ENCODE measurements at places on chromosomes 3 and 15.

DNA sequence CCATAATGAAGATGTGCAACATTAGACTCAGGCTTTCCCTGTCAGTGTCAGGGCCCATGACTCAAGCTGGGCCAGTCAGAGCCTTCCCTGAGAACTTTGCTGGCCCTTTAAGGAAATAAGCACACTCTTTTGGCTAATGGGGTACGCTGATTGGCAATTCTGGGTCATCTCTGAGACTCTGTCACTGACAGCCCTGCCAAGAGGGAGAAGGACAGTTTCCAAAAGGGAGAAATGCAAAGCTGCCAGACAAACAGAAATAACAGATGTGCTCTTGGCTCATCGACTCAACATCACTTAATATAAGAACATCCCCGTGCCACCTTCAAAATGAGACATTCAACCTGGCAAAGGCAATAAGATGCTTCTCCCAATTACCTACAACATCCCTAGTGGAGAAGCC lies 491.9 kb upstream of the PROK2 start:
- no peak for DNase-seq

- peak; percentile 10 for DNase-seq
These were observed 25.7 kb downstream of the ECT2 start for GRCh38 chr3:172776049-172776717.

DNA sequence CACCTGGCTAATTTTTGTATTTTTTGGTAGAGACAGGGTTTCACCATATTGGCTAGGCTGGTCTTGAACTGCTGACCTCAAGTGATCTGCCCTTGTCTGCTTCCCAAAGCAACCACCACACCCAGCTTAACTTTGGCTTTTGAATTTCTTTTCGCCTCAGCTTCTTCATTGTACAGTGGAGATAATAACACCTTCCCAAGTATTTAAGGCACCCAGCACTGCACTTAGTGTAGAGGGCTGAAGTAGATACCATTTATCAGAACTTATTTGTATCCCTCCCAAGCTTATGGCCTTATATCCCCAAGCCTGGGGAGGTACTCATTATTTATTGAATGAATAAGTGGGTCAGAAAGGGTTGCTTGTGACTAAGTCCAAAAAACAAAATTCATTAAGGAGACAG lies 2.3 kb downstream of the SQOR start:
- no peak for DNase-seq

- DNase-seq: peak; percentile 94
These were observed 207.1 kb downstream of the GBE1 start for GRCh38 chr3:81554388-81554787.

DNA sequence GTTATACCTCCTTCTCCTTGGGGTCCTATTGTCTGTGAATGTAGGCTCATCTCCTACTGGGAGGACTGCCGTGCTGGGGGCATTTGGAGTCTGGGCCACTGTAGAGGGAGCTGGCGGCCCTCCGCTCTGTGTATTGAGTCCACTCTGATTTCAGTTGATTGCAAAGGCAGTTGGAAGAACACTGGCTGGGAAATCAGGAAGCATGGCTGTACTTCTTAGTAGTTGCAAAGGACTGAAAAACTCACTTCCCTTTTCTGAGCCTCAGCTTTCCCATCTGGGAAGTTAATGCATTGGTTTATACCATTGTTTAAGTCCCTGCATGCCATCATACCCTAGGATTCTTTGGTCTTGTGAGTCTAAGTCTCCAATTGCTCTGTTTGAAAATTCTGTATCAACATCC lies 46.7 kb downstream of the TMED3 start:
- no peak for DNase-seq

GRCh38 chr15:43958861-43959330 lies 132.1 kb downstream of the WDR76 start:
- DNase-seq: peak; percentile 88

- DNase-seq: peak; percentile 69
These were observed 183.3 kb upstream of the ZBTB20 start for GRCh38 chr3:115330430-115330829.

DNA sequence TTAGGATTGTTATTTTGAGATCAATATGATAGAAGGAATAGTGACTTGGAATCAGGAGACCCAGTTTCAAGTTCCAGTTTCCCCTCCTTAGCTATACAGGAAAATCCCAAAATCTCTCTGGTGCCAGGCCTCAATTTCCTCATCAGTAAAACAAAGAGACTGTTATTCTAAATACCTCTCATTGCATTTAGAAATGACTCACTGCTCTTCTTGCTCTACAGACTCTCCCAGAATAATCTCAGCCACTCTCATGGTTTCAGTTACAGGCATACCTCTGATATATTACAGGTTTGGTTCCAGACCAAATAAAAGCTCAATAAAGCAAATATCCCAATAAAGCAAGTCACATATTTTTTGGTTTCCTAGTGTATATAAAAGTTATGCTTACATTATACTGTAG lies 28.3 kb downstream of the IMPG2 start:
- DNase-seq: no peak

DNA sequence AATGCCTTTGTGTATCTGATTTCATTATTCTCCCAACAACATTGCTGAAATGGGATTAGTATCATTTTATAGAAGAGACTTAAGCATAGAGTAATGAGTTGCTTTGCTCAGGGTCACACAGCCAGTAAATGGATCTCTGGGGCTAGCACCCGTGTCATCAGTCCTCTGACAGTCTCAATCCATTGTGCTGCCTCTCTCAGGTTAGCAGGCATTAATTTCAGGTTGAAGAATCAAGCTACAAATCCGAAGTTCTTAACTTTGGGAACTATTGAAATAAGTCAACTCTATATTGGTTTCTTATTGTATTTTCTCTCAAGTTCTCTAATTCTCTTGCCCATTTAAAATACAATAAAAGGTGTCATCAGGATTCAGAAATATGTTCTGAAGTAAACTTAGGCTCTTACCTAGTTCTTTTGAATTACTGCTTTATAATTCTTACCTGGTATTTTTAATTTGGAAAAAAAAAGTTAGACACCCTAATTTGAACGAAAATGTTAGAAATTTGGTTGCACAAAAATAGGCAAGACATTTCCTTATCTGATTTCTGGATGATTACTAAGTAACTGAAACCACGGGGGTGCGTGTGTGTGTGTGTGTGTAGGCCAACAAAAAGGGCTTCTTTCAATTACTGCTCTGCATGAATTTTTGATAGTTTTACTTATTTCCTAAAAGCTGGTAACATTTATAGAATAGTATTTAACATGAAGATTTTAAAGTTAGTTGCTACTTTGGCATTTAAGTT lies 189.8 kb downstream of the MBNL1 start:
- peak; percentile 36 for DNase-seq

DNA sequence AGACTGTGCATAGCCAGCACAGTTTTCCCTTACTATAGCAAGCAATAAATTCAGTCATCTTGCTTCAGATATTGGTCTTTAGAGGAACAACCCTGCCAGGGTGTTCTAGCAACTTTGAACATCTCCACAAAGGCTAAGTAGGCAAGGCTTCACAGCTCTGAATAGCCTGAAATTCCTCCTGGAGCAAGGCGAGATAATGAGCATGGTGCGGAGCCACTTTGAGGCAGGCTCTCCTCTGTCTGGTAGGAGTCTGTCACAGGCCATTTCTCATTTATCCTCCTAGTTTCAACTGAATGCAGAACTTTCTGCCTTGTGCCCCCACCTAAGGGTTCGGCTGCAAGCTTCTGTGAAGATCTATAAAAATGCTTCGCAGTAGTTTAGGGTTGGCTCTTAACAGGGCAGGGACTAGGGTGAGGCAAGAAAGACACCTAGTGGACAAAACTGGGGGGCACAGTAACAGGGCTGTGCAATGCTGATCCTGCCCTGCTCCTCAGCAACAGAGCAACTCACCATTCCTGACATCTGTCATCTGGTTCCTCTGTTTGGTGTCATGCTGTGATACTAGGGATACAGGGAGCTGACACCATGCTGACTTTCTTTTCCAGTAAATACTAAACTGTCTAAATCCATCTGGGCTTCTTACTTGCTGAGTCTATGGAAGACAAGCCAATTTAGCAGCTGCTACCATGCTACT lies 16.6 kb upstream of the EHHADH start:
- DNase-seq: peak; percentile 55

DNA sequence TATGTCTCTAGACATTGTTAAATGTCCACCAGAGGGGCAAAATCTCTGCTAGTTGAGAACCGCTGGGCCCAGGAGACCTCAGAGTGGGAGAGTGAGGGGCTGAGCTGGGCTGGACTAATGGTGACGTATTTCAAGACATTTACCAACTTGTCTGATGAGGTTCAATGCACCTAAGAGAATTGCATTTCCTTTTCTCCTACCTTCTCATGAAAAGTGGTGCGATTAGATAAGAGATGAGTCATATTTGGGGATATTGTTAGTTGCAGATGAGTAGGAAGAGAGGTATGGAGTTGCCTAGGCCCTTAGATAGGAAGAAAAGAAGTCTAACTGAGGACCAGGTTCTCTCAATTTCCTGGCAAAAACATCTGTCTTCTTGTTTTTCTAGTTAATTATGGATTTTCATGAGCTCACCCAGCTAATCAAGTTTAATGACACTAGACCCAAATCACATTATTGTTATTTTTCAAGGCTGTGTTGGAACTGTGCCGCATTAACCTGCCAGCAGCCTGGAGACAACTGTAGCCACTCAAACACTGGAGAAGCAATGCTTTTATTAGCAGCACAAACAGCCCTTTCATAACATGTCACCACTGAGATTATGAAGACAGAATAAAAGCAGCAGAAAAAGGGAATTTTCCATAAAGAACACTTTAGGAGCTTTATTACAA lies 144.2 kb downstream of the PDCD6IP start:
- DNase-seq: no peak

GRCh38 chr3:154244644-154245043 lies 79.6 kb downstream of the DHX36 start:
- DNase-seq: peak; percentile 53

DNA sequence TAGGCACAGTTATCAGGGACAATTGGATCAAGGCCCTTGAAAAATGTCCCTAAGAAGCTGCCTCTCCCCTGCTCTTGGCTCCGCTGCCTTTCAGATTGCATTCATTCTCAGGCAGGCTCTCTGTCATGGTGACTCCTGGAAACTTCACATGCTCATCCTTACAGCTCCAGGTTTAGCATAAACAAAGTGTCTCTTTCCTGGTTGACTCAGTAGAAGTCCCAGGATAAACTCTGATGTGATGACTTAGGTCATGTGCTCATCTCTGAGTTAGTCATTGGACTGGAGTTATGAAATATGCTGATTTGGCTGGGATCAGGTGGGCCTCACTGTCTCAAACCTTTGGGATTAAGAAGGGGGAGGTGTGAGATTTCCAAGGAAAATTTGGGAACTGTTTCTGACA lies 243.8 kb downstream of the ZNF621 start:
- no peak for DNase-seq

DNA sequence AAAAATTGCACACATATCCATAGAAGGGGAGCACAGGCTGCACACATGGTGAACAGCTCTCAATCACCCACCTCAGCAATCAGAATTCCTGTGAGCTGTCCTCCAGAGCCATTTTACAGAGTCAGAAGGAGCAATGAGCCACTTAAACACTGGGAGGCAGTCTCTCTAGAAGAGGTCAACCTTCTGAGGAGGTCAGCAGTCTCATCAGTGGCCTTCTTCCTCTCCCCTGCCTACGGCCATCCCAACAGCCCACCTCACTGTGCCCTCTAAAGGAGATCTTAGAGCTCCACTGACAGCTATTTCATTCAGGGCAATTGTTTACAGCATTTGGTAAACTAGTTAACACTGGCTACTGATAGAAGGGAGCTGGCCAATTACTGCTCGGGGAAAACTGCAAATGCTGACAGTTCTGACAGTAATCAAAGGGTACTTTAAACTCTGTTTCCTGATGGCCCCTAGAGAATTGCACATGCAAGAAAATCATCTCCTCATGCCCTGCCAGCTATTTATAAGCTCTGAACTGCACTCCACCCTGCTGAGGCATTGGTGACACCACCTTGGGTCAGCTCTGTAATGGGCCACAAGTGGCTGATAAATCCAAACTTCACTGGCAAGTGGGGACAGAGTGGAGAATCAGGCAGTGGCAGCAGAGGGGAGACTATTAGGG lies 42.1 kb upstream of the TSPAN3 start:
- no peak for DNase-seq

- peak; percentile 98 for DNase-seq
These were observed 112.8 kb downstream of the LPP start for GRCh38 chr3:188266562-188267274.

GRCh38 chr15:97143592-97144376 lies 813.3 kb downstream of the NR2F2 start:
- no peak for DNase-seq

- DNase-seq: peak; percentile 30
These were observed 68.5 kb downstream of the MYO1E start for GRCh38 chr15:59304034-59304795.

- peak; percentile 5 for DNase-seq
These were observed 457.9 kb downstream of the SI start for GRCh38 chr3:164620423-164620822.

DNA sequence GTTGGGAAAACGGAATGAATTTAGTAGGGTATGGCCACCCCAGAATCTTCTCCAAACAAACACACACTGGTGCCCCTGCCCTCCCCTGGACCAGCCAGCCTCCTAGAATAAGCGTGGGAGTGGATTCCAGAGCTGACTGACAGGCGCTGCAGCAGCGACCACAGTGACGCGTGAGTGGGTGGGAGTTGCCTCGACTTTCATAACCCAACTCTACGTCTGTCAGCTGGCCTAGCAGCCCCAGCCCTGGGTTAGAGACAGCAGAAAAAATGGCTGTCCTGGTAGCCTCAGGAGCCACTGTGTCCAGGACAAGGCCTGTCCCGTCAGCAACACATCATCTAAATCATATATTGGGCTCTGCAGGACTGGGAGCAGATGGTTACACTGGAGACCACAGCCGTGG lies 10.0 kb downstream of the PLA2G4B start:
- no peak for DNase-seq

DNA sequence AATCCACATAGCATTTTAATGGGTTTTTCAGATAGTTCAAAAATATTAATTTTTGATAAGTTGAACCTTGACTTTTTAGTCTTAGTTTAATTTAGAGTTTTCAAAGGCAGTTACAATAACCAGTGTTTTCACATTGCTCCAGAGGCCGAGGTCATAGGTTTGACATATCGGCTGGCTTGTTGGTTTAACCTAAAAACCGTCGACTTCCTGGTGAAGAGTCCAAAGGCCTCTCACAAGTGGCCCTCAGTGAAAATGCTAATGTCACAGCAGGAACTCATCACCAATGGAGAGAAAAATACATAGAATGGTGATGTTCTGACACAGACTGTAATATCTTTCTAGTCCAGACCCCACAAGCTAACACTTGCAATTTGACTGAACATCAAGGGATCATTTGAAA lies 642.3 kb downstream of the PLOD2 start:
- no peak for DNase-seq

DNA sequence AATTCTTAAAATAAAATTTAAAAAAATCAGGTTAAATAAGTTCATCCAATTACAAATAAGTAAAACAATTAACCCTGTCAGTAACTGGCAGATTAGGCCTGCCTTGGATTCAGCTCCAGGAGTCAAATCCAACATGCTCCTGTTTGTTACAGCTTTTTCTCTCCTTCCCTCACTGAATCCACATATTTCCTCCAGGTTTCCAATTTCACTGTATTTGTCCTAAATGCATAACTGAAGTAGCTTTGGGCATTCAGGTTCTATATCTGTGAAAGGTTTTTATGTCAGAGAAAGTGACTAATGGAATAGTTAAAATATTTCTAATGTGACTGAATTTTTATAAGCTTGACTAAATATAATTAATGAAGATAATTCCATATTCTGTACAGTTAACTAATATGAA lies 79.7 kb downstream of the IFT80 start:
- DNase-seq: peak; percentile 24

GRCh38 chr15:29003191-29003839 lies 117.5 kb downstream of the APBA2 start:
- peak; percentile 49 for DNase-seq
